ENCODE measurements at places on chromosomes 6 and 20.
A peak's percentile ranks its signal among the peaks of the same experiment; 100 is the strongest.

- DNase-seq = no peak
Measured at GRCh38 chr6:33458676-33459075, 4.3 kb downstream of the ZBTB9 start.

GRCh38 chr6:12544821-12545565 lies 171.6 kb upstream of the PHACTR1 start:
- DNase-seq = no peak

GRCh38 chr6:134721060-134721405 lies 228.9 kb downstream of the ALDH8A1 start:
- DNase-seq = no peak

- DNase-seq = no peak
Measured at GRCh38 chr6:40532349-40533000, 54.7 kb downstream of the LRFN2 start.

DNA sequence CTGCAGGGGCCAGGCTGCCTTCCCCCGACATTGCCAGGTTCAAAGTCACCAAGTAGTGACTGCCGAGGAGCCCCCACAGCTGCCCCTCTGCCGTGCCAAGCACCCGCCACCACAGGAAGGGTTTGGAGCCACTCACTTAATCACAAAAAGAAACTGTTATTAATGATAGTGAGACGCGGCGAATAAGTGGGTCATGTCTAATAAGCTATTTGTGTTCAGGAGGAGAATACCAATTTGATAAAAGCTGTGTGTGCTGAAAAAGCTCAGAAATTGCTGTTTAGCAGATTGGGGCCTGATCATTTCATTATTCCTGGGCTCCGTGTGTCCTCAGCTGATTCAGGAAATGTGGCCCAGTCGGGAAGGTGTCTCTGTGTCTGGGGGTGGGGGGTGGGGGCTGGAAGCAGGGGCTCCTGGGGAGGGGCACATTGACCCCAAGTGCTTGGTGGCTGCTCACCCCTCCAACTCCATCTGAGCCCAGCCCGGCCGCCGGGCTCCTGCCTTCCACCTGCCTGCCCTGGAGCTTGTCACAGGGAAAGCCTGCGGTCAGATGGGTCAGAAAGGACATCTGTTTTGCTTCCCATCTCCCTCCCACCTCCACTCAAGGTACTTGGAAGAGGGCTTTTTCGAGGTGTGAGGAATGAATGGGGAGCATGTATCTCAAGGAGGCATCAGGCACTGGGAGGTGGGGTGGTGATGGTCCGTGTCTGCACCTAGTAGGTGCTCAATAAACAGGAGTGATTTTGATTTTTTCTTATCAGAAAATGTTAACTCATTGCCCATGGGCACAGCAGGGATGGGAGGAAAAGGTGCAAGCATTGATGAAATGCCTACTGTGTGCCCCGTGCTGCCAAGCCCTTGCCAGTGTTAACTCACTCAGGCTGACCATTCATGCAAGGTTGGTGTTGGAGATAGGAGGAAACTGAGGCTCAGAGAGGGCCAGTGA lies 3.0 kb downstream of the VSTM2L start:
- DNase-seq = no peak

- no peak for DNase-seq
Measured at GRCh38 chr20:740162-740561, 28.1 kb downstream of the SLC52A3 start.

GRCh38 chr20:54680872-54681619 lies 205.7 kb downstream of the DOK5 start:
- DNase-seq = no peak

GRCh38 chr6:30325150-30325872 lies 1.4 kb upstream of the TRIM39 start:
- no peak for DNase-seq

DNA sequence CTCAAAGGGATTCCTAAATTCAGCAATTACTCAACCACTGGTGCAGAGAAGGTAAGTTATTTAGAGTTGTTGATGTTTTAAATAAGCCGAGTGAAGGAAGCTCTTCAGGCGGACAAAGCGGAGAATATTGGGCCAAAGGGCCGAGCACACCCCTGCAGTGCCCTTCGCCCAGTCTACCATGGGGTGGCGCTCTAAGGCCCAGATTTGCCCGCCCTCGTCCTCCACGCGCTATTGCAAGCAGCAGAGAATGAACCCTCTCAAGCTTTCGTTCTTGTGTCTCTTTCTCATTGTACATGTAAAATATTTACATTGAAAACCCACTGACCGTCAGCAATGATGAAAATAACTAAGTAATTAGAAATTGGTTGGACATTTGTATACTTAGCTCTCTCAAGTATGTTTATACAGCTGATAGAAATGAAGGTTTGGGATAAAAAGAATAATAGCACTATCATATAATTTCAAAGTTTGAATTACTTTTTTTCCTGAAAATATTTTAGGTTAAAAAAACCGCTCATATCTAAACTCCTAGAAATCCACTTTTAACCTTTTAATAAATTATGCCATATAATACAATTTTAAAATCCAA lies 195.0 kb upstream of the CEP162 start:
- DNase-seq = no peak

GRCh38 chr20:63350196-63350595 lies 11.0 kb downstream of the CHRNA4 start:
- no peak for DNase-seq

DNA sequence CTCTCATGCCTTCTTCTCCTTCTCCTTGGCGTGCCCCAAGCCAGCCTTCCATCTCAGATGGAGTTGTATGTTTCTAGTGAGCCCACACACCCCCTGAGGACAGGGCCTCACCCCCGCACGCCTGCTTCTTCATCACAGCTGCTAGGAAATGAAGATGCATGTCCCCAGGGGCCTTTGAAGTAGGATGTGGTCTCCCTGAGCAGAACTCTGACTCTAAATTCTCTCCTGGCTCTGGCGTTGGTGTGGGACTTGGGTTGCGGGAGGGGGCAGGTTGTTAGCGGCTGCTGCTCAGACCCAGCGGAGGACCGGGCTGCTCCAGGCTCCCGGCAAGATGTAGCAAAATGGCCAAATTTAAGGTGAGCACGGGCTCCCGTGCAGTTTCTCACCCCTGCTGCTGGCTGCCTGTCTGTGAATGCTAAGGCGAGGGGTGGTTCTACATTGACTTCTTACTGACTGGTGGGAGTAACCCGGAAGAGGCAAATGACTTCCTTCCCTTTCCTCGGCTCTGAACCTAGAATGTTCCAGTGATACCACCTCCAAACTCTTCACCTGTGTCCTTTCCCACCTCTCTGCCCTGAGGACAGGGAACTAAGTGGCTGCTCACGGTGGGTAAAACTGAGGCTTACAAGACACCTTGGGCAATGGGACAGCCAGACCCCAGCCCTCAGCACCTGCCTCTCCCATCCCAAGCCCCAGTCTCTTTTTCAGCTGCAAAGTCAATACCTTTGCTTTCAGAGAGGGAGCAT lies 8.8 kb downstream of the SYNJ2 start:
- no peak for DNase-seq

DNA sequence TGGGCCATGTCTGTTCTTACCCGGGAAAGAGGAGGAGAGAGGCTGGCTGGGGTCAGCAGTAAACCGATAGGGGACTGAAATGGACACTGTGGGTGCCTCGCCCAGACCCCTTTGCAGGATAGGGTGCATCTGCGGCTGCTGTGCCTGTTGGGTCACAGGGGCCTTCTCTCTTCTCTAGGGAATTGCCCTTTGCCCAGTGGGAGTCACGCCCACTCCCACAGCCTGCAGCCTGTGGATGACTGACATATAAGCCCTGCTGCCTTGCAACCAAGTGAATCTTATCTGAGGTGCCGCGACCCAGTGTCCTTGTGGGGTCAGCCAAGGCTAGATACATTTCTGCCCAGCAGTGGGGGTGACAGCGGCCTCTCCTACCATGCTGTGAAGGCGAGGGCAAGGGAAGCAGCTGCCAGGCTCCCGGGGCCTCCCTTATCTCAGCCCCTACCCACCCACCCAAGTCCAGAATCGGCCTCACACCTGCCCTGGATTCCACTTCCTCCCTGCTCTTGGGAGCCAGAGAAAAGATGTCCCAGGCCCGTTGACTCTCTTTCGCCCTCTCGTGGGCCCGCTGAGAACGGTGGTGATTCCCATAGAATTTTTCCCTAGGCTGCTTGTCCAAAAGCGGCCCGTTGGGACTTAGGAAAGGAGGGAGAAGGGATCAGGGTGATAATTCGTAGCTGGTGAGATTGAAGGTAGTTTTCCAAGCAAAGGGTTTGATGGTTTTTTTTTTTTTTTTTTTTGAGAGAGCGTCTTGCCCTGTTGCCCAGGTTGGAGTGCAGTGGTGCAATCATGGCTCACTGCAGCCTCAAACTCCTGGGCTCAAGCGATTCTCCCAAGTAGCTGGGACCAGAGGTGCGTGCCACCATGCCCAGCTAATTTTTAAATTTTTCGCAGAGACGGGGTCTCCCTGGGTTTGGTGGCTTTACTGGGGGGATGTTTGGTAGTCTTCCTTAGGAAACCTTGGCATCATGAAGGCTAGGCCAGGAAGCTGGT lies 76.4 kb upstream of the RNF24 start:
- DNase-seq = no peak

- DNase-seq = no peak
Measured at GRCh38 chr20:49976542-49976941, 6.2 kb upstream of the SNAI1 start.

GRCh38 chr6:157166784-157167183 lies 156.5 kb downstream of the TMEM242 start:
- no peak for DNase-seq

GRCh38 chr6:42791706-42792320 lies 10.0 kb downstream of the BICRAL start:
- DNase-seq = no peak

GRCh38 chr6:38775870-38776269 lies 60.8 kb downstream of the DNAH8 start:
- no peak for DNase-seq

GRCh38 chr6:57163956-57164355 lies 8.2 kb upstream of the BAG2 start:
- no peak for DNase-seq

DNA sequence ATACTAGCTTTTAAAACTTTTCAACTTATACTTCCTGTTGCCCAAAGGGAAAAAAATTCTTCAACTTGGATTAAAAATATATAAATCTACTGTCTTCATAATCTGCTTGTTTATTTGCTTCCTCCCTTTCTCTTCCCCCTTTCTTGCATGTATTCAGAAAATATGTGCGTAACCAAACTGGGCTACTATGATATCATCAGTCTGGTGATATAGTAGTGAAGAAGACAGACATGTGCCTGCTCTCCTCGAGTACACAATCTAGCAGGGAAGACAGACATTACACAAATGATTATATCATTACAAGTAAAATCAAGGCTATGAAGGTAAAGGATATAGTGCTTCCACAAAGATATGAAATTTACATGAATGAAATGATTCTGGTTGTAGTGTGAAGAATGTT lies 31.0 kb downstream of the IBTK start:
- no peak for DNase-seq

DNA sequence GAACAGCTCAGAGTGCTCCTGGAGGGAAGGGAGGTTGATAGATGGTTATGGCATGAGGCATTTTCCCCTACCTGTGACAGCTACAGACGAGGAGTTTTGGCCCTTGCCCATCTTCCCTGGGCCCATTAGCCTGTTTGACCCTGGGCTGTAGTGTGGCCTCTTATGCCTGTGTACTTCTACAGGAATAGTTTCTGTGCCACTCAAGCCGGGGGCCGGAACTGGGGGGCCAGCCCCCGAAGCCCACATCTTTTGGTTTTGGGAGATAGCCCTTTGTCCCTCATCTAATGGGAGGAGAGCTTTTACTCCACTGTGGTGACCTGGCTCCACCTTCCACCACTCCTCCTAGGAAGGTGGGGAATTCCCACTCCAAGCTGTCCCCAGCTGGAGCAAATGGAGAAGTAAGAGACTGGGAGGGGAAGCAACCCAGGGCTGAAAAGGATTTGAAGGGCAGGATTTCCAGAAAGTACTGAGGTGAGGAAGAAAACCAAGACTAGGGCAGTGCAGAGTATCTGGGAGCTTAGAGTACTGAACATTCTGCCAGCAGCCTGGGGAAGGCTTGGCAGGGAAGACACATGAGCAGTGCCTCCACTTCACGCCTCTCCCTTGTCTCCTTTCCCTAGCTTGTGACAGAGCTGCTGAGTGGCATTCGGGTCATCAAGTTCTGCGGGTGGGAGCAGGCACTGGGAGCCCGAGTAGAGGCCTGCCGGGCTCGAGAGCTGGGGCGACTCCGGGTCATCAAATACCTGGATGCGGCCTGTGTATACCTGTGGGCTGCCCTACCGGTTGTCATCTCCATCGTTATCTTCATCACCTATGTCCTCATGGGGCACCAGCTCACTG lies 6.9 kb downstream of the ABCC10 start:
- DNase-seq = no peak

- DNase-seq = no peak
Measured at GRCh38 chr20:42179768-42180167, 561.6 kb upstream of the CHD6 start.

DNA sequence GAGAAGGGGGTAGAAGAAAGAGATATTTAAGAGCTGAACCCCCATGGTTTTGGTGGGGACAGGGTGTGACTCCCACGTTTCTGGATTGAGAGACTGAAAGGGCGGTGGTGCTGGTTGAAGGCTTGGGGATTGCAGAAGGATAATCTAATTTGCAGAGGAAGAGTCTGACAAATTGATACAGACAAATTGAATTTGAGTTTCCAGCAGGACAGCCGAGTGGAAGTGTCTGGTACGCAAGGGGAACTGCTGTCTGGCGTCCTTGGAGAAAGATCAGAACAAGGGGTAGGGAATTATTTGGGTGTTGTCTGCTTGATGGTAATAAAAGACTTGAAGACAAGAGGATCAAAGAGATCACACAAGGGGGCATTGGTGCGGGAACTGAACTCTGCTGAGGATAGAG lies 40.5 kb upstream of the MDGA1 start:
- DNase-seq = no peak

DNA sequence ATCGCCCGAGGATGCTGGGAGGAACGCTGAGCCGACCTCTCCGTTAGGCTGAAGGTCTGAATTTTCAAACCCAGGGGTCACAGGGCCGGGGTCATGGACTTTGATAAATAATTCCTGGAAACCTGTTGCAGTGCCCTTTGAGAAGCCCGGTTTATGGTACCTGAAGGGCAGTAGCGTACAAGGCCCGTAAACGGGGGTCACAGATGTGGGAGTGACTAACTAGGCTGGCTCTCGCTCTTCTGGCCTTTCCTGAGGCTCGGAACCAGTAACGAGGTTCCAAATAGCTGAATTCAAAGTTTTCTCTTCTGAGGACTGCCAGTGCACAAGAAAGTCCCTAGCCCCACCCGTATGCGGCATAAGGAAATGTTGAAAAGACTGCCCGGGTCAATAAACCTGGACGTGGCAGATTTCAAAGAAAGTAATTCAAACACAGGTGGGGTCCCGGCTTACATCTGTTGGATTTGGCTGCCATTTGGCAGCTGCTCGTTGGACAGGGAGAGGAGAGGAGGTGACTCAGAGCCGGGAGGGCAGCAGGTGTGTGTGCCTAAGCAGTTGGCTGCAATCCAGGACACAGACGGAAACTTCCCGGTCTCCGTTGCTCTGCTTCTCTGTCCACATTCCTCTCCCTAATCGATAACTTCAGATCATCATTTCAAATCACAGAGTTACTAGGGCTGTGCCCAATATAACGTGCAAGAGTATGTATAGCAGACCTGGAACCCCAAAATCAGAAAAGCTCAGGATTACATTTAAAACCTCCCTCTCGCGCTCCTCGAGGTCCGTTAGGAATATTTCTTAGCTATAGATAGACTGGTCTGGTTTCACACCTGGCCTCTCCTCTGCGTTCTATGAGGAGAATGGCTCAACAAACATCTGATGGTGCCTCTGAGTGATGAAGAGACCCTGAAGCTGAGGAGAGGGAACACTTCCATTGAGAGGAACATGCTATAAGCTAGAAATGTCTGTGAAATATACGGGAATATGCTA lies 765 bp upstream of the GMDS start:
- DNase-seq = peak; percentile 7

GRCh38 chr6:113846577-113846976 lies 10.6 kb upstream of the MARCKS start:
- no peak for DNase-seq

GRCh38 chr20:58988565-58988882 lies 7.5 kb downstream of the NELFCD start:
- no peak for DNase-seq

All from anterior cingulate cortex (tissue), 58 donors.